CD4-positive, CD25-positive, alpha-beta regulatory T cell (primary cell): ENCODE measurements at places on chromosomes 2 and 18. TPM values are rescaled to one million over a fixed set of nuclear protein-coding genes. Genes with fewer than 3 reads are reported as not detected.

DNA sequence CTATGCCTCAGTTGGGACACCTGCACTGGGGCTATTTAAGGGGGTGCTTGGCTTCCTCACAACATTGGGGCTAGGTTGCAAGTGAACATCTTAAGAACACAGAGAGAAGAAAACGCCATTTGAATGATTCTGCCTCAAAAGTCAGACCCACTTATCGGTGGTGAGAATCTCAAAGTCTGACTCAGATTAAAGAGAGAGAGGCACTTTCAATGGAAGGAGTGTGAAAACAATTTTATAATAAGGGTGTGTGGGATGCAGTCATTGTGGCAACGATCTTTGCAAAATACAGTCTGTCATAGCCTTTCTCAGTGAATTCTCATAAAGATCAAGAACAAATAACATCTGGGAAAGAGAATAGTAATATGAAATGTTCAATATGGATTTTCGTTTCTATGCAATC lies 41.8 kb downstream of the CCDC102B start:
- DNase-seq, result no peak

GPR35 gene
- total RNA-seq, result 11.0 TPM

GRCh38 chr2:222080141-222080540 lies 218.7 kb downstream of the PAX3 start:
- DNase-seq, result no peak

ZNF385B gene
- total RNA-seq, result not detected

DNA sequence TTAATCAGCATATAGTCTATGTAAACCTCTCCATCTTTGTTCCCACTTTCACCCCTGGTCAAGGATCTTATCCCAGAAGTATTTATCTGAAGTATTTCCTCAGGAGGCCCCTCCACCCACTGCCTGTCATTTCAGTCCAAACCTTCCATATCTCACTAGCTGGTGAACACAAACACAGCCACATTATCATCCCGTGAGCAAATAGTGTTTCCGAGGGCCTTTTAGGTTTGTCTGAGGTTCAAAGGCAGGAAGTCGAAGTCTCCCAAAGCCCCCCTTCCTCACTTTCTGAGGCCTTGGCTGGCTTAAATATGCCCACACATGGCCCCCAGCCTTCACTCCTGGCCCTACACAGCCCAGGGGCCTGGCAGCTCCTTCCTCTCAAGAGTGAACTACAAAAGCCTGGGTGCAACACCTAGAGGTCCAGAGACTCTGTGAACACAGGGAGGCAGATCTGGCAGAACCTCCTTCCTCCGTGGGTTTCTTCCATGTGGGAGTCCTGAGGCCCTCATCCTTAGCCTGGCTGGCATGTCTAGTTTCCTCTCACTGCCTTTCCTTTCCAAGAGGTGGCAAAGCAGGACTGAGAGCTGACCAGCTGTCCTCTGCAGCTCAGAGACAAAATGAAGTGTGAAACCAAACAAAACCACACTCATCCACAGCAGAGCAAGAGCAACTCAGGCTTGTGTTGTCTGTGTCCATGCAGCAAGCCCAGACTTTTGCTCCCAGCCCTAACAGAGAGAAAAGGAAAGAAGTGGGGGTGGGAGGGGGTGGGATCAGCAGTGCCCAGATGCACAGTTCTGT lies 264.2 kb downstream of the SS18 start:
- DNase-seq, result no peak

DNA sequence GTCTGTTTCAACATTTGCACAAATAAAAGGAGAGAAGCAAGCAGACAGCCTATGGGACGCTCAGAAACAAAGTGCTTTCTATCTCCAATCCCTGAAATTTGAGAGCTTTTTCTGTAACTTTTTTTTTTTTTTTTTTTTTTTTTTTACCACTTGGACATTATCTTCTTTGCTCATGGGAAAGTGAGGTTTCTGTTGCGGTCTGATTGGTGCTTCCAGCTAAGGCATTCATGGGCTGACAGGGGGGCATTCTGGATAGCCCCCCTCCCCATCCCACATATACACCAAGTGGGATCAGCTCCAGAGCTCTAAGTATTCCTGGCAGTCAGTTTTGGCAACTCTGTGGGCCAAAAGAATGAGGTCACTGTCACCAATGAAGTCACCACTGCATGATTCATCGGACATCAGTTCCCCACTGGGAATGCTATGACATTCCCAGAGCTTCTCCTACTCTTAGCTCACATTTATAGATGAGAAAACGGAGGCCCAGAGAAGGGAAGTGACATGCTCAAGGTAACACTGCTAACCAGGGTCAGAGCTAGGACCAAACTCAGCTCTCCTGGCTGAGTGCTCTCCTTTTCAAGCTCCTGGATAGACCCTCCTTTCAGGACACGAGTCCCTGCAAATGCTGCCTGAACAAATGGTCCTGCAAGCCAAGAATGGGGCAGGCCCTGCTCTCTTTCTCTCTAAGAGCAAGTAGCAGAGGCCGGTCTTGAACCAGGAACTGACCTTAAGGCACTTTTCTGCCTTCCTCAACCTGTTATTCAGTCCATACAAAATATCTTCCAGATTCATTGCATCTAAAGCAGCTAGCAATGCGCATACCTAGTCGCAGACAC lies 61.3 kb downstream of the TMEM247 start:
- DNase-seq, result no peak

PARD3B gene
- 0.10 TPM for total RNA-seq
